Amniotic stem cell (primary cell): ENCODE measurements at places on chromosomes 1 and 21.

GRCh38 chr1:22331618-22332423, 119.8 kb upstream of the ZBTB40 start:
- DNase-seq, result no peak

DNA sequence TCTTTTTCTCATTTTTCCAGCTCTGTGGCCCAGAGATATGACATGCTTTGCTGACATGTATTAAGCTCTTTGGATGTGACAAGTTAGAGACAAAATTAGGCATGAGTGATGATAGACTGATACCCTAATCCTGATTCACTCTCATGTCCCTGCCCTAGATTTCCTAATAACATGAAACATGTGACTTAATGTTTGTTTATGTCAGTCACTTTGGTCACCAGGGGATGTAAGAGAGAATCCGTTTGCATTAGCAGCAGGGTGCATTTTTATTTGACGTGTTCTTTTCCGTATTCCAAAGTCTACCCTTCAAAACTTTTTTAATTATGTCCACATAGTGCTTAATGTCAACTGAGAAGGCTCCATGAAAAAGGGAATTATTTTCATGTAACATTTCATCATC, 192.4 kb downstream of the HMCN1 start:
- DNase-seq, result no peak

- no peak for DNase-seq
These were observed 691 bp downstream of the UTP11 start for GRCh38 chr1:38013227-38013622.

DNA sequence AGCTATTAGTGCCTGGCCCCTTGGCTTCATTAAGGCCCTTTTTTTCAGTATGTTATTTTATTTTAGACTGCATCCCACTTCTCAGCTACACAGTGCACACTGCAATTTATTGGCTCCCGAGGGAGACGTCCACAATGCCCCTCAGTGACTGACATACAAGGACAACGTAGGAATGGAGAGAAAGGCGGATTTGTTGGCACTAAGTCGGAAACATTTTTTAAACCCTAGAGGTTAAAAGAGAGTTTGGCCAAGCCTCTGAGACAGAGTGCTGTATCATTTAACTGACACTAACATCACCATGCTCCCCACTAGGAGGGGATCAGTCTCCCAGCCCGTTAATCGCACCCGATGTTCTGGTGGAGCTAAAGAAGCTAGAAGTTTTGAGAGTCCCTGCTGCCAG, 45.7 kb upstream of the FOXD3 start:
- no peak for DNase-seq

GRCh38 chr1:112711041-112711440, 4.1 kb downstream of the PPM1J start:
- no peak for DNase-seq

GRCh38 chr1:6490181-6491080, 1.0 kb downstream of the PLEKHG5 start:
- peak; percentile 42 for DNase-seq

DNA sequence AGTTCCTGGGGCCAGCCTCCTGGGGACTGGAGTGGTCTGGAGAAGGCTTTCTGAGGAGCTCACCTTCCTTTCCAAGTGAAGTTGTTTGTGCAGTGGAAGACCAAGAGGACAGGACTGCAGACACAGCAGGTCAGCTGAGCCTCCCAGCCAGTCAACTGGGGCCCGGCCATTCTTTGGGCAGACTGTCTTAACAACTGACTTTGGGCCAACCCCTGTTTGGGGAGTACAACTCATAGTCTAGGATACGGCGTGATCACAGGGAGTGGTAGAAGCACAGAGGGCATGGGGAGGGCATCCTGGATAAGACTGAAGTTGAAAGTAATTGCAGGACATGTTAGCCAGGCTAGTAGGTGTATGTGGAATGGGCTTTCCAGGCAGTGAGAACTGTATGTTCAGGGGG, 50.3 kb downstream of the PGM1 start:
- no peak for DNase-seq

- no peak for DNase-seq
These were observed 83.4 kb downstream of the BACH1 start for GRCh38 chr21:29382030-29382654.

DNA sequence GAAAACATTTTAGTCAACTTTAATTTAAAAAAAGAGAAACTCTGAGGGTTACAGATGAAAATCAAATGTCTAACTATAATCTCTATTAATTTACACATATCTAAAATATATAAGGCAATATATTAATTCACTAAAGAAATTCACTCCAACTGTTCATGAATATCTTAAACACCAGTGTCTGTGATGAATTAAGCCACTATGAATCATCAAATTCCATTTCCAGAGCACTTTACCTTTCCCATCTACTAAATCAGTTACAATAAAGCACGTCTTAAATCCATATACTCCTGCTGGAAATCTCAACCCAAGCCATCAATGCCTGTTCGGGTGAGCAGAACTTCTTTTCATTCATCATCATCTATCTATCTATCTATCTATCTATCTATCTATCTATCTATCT, 4.3 kb downstream of the TAF5L start:
- DNase-seq, result no peak

- no peak for DNase-seq
These were observed 21.6 kb upstream of the ZNF678 start for GRCh38 chr1:227541796-227542152.

- DNase-seq, result peak; percentile 41
These were observed 55.9 kb downstream of the BCAR3 start for GRCh38 chr1:93625582-93626327.

DNA sequence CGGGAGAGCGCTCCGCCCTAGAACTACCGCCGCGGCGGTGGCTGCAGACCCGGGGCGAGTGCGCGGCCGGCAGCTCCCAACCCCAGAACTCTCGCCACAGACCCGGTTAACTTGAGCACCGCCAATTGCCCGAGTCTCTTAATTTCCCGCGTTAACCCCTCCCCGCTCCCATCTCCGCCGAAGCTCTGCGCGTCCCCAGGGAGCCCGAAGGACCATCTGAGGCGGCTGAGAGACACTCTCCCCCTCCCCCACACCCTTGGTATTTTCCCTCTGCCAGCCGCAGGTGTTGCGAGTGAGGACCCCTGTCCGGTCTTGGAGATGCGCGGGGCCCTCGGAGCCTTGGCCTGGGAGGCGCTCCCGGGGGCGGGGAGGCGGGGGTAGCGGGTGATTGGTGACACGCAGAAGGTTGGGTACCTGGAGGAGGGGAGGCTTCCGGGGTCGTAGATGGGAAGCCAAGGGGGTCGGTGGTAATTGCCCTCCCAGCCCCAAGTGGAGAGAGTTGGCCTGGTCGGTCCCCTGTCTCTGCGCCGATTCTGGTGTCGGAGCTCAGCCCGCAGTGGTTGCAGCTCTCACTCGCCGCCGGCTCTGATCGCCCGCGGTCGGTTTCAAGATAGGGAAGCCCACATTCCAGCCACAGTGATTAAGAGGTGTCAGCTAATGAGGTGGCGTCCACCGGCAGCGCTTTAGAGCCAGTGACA, 858 bp upstream of the SUSD4 start:
- no peak for DNase-seq

DNA sequence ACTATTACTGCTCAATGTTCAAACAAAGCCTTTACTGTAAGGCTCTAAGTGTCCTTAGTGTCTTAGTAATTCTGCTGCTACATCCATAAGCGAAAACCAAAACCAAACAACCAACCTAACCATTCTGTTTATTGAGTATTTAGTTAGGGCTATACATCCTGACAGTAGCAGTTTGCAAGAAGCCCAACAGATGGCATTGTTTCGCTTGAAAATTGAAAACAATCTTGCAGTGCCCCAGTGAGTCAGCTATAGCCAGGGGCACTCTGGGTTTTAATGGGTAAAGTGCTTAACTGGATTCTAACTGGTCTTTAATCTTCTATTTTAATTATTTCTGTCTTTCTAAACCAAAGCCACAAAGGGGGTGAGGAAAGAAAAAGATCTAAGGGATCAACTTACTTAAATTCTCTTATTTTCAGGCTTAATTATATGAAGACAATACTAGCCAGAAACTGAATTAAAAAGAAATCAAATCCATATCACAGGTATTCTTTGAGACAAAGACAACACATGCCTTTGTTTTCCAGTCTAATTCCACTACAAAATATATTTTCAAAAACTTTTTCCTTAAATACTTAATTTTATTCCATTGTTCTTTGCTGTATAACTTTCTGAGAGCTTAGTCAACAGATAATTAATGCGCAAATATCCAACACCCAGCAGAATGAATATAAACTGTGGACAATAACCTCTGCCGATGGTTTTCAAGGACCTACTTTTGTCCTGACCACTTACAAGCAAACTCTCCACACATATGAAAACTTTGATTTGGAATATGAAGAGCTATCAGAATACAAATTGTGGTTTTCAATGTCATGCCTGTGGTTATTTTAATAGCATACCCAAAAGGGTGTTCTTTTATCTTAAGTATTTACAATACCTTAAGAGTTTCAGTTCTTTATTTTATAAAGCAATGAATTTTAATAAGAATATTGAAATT, 15.2 kb downstream of the POGZ start:
- peak; percentile 71 for DNase-seq
